Activated gamma-delta T cell treated with Interleukin-2 at 50 U/mL for 16 hours (primary cell): ENCODE measurements at places on chromosomes 7 and 10.

DNA sequence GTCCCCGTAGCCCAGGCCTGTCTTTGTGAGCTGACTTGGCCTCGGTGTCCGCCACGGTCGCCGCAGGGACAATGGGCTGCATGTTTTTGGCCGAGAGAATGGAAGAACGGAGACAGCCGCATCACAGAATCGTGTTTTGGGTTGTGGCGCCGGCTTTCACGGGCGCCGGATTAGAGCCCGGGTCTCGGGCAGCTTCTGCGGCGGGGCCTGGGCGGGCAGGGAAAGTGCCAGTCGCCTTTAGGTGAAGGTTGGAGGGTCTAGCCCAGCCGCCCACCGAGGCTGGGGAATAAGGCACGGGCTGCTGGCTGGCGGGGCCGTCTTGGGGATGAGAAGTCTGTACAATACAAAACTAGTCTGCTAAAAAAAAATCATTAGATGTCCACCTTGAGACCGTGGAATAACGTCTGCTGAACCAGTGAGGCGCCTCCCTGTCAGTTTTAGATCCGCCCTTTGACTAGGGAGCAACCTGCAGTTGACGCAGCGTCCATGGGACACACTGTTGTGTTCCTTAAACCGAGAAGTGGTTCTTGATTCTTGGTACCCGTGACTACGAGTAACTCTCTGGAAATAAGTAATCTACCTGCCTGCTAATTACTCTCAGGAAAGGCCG, 577 bp downstream of the DNAJB9 start:
- DNase-seq = peak; percentile 16

DNA sequence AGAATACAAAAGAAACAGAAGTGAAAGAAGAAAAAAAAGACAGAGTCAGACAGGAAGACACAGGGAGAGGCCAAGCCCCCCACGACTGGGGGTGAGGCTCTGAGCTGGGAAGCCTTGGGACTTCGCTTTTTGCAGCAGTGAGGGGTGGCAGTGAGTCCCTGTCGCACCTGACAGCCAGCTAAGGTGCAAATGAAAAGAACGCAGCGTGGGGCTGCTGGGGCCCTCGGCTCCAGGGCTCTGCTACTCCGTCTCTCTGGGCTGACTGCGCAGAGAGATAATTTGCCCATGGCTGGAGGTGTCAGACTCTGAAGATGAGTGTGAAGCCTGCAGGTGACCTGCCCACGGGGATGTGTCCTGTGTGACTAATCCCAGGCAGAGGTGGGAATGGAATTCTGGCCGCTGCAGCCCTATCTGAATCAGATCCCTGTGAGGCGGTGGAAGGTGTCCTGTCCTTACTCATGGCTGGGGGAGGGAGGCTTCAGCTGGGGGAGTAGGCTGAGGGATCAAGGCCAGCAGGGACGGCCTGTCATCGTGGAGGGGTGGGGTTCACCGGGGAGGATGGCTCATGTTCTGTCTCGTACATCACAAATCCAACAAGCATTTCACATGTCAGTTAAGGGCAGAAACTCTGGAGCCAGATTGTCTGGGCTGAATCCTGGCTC, 96.4 kb downstream of the SLIT1 start:
- DNase-seq = no peak

- DNase-seq = no peak
Observed at GRCh38 chr7:116862951-116863670, 724 bp downstream of the CAPZA2 start.

DNA sequence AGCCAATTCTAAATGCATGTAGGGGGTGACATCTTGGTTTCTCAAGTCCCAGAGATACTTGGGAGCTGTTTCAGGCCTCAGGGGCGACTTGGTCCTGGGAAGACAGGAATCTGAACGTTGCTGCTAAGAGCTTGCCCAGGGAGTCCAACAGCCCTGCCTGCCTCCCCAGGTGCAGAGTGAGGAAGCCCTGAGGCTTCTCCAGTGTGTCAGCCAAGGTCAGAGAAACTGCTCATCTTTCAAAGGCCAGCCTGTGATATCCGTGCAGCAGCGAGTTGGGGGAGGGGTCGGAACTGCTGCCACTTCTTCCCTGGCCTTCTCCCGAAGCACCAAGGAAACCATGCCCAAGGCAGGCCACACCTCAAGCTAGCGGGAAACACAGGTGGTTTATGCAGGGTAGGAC, 9.7 kb downstream of the GDF2 start:
- no peak for DNase-seq

- peak; percentile 3 for DNase-seq
Observed at GRCh38 chr7:919924-920341, 34.5 kb downstream of the ADAP1 start.

DNA sequence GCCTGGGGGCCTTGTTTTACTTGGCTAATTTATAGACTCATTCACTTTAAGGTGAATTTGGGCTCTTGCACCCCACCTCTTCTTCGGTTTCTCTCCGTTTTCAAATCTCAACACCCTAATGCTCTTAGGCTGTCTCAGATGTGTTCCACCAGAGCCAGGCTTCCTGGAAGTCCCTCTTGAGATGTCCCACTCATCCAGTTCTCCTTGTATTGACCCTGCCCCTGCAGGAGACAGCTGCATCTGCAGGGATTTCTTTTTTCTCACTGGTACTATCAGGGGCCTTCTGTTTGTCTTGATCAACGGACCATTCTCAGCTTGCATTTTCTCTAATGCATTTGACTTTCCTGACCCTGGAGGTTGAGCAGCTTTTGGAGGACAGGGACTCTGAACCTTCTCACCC, 279.5 kb downstream of the GALNT17 start:
- no peak for DNase-seq

GRCh38 chr10:131006458-131007256, 304.9 kb downstream of the TCERG1L start:
- DNase-seq = no peak

DNA sequence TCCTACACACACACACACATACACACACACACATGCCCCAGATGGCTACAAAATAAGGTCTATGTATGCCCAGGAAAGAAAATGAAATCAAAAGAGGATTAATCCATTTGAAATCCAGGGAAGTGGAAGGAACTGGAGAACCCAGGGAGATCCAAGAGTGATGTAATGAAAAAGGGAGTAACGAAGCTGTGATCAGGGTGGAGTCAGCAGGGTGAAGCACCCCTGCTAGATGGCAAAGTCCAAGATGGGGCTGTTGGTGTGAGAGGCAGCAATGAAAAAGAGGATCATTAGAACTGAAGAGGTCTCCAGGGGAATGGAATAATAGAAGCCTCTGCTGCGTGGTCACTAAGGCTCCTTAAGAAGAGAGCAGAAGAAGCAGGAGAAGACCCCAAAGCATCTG, 43.6 kb upstream of the IL6 start:
- no peak for DNase-seq

- DNase-seq = no peak
Observed at GRCh38 chr7:139791316-139791715, 13.5 kb upstream of the HIPK2 start.

DNA sequence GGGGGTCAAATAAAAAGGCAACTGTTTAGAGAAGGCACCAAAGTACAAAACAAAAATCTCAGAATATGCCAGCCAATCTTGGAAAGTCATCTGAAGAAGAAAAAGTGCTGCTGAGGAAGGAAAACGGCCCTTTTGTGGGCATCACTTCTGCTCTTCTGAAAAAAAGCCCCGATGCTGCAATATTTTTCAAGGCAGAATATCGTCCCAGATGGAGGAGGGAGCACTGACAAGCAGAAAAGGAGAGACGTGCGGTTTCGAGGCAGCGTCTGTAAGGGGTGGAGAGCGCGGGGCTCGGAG, 959 bp upstream of the ATRNL1 start:
- no peak for DNase-seq

- DNase-seq = no peak
Observed at GRCh38 chr10:23370106-23370505, 25.5 kb upstream of the C10orf67 start.

GRCh38 chr7:24975644-24976260, 4.2 kb downstream of the OSBPL3 start:
- no peak for DNase-seq

DNA sequence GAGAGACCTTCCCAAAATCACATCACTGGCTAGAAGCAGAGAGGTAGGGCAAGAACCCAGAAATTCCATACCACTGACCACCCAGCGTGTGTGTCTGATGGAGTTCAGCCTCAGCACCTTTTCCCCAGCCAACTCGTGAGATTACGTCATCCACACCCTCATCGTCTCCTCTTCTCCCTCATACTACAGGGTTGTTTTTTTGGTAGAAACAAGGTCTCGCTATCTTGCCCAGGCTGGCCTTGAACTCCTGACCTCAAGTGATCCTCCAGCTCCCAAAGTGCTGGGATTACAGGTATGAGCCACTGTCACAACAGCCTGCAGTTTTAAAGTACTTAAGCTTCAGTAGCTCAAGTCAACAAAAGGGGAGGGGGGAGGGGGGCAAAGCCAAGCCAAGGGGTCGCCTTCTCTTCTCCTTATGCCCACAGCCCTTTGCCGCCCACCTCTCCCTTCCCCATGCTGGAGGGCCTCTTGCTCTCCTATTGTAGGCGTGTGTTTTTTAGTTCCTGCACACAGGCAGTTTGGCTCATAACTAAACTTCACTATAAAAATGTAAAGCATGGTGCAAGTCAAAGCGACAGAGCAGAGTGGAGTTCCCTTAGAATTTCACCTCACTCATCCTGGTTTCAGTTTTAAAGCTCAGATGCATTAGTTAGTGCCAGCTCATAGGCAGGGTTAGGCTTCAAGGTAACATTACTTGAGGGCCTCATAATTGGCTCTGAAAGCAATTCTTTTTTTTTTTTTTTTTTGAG, 5.2 kb upstream of the PRDX3 start:
- no peak for DNase-seq

DNA sequence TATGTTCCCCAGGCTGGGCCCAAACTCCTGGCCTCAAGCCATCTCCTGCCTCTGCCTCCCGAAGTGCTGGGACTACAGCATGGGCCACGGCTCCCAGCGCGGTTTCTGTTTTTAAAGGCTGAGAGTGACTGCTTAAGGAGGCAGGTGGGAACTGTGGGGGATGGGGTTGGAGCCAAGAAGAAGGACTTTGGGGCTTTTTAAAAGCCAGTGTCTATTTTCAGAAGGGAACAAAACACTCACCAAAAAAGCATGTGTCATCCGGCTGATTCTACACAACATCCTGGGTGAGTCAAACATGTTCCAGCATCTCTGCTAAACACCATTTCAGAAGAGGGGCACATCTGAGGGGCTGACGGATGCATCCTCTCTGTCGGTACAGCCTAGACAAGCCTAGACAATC, 824.5 kb downstream of the TYW1 start:
- no peak for DNase-seq

GRCh38 chr10:47207894-47208469, 92.0 kb upstream of the GDF10 start:
- no peak for DNase-seq

- DNase-seq = no peak
Observed at GRCh38 chr7:154427533-154427932, 375.3 kb downstream of the DPP6 start.

DNA sequence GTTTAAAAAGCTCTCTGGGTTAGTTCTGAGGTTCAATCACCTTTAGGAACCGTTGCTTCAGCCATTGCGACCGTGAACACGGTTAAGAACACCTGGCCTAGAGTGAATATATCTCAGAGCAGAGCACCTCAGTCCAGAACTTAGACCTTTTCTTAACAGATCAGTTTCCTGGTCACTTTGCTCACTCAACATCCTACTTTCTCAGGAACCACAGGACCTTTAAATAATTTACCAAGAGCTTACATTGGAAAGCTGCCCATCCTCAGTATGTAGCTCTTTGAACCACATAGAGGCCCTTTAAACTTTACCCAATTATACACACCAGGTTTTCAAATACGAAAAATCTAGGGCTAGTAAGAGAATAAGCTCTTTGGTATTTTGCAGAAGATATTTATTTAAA, 153.2 kb downstream of the NRBF2 start:
- no peak for DNase-seq

- DNase-seq = no peak
Observed at GRCh38 chr7:142176901-142177300, 65.4 kb downstream of the MGAM2 start.

GRCh38 chr10:11516431-11516746, 95.1 kb downstream of the USP6NL start:
- no peak for DNase-seq

DNA sequence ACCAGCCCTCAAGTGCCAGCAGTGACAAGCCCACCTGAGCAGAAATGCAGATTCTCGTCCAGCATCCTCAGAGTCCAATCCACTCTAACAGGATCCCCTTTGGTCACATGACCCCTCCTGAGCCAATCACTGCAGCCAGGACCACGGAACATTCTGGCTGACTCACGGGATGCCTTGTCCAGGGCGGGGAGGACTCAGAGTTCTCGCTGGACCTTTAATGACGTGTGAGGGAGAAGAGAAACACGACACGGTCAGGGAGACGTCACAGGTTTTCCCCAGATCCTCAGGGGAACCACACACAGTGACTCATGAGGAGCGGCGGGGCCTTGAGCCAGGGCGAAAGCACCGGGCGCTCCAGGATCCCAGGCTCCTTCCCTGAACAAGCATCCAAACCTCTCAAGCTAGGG, 155.7 kb downstream of the PTPRN2 start:
- DNase-seq = no peak

- DNase-seq = no peak
Observed at GRCh38 chr7:29798422-29798821, 7.9 kb upstream of the WIPF3 start.

DNA sequence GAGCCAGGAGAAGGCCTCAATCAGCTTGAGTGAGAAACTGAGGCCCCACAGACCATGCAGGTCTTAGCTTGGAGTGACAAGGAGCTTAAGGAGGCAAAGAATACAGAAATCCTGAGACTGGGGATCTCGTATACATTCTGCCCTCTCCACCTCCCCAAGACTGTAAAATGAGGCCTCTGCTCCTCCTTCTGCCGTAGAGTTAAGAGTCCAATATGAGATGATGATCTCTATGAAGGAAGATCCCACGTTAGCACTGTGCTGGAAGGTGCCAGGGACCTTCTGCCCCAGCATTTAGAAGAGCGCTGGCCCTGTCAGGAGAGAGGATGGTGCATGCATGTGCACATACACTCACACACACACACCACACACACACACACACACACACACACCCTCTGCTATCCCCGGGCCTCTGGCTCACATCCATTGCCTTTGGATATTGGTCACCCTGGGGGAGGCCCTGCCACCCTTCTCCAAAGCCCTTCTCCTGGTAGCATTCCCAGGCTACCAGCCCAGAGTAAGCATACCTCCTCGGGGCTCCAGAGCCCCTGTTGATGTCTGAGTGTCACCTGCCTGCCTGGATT, 15.0 kb downstream of the ZCCHC24 start:
- DNase-seq = no peak

DNA sequence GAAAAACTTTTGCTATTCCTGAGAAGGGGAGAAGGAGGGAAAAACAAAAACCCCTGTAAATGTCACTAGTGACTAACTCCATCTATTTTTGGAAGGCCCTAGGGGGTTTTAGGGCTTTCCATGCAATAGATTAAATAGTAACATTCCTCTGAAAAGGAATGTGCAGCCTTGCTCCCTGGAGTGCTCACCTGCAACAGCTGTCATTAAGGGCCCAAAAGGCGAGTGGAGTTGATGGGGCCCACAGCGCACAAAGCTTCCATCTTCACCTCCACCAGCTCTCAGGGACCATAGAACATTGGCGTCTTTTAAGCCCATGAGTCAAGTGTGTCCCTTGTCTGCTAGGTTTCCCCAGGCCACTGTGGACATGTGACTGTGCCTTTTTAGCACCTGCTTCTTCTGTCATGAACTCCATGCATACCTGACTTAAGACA, 58.0 kb upstream of the IL6 start:
- DNase-seq = no peak
